ENCODE measurements at places on chromosomes 3 and 15.

- DNase-seq, result no peak
Measured at GRCh38 chr15:41870689-41871081, 23.2 kb downstream of the SPTBN5 start.

- no peak for DNase-seq
Measured at GRCh38 chr15:39468828-39469227, 112.1 kb upstream of the THBS1 start.

GRCh38 chr15:72912121-72912520, 128.6 kb upstream of the ADPGK start:
- no peak for DNase-seq

DNA sequence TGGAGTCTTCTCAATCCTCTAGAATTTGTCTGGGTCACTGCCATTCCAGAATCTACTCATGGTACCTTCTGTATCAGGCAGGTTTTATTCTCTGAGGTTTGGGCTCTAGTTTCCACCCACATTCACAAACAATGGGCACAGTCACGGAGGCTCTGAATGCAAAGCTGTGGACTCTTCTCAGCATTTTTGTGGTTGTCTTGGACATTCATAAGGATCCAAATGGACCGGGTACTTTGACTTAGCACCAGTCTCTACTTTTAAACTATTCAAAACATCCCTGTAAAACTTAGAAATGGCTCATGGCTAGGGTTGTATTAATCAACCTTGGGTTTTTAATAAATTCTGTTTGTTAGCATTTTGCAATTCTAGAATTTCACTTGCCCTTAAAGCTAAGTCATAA, 277.9 kb upstream of the THBS1 start:
- no peak for DNase-seq

DNA sequence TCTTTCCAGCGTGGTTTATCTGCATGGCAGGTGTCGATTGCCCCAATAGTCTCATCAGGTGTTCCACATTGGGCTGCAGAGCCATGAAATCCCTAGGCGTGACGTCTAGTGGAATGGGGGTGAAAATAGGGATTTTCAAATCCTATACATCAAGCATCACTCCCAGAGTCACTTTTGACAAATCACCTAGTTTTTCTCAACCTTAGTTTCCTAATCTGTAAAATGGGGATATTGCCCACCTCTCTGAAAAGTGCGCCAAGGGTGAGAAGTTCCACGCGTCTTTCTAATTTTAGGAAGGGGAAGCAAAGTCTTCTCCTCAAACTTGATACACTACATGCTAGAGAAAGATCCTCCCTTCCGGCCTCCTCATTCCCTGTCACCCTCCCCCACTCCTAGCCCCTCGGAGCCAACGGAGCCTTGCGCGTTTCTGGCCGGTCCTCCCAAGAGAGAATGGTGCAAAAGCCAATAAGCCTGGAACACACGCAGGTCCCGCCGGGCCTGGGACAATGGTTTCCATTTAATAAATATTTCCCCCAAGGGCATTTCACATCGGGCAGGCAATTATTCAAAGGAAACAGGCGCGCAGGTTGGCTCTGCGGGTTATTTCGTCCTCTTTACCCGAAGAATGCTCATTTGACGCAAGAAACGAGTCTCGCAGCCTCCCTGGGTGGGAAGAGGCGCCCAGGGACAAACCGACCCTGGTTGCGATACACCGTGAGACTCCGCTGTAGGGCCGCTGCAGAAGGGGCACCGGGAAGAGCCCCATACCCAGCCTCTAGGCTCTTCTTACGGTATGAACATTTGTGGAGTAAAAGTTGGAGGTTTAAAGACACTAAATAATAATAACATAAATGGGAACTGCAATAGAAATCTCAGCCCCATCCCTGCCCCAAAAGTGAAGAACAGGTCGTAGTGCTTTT, 1.2 kb upstream of the SOX14 start:
- no peak for DNase-seq

- no peak for DNase-seq
Measured at GRCh38 chr3:17307887-17308286, 423.1 kb downstream of the PLCL2 start.

DNA sequence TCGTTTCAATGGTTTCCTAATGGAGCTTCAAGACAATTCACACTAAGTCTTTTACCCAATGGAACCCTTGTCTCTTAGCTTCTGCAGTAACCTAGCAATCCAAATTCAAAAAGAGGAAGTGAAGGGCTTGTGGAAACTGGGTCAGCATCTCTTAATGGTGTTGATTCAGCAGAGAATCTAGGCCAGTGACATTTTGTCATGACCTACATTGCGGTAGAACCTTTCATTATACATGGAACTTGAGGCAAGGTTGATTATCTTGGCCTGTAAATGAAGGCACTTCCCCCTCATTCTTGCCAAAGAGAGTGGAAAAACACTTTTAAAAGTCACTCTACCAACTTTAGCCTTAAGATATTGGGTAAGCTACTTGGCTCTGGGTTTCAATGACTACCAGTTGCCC, 42.8 kb downstream of the C2CD4B start:
- DNase-seq, result no peak

DNA sequence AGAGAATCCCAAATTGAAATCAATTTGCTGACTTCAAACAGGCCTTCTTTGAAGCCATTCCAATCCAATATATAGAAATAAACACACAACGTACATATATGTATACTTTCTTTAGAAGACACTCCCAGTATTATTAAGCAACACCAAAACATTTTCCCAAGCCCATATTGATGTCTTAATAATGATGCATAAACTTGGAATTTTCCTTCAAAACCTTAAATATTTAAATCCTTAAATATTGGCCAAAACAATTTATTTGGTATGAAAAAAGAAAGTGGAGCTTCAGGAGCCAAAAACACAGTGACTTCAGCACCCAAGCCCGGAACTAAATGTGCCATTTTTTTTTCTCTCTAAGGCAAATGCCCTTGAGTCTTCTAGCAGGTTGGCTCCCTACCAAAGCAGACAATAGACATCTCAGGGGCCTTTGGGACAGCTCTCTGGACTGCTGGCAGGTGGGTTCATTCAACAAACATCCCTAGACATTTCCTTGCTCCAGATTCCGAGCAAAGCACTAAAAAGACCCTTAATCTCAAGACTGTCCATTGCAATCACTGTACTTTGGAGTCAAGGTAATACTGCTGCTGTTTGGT, 384.7 kb downstream of the NTRK3 start:
- DNase-seq, result peak; percentile 33

DNA sequence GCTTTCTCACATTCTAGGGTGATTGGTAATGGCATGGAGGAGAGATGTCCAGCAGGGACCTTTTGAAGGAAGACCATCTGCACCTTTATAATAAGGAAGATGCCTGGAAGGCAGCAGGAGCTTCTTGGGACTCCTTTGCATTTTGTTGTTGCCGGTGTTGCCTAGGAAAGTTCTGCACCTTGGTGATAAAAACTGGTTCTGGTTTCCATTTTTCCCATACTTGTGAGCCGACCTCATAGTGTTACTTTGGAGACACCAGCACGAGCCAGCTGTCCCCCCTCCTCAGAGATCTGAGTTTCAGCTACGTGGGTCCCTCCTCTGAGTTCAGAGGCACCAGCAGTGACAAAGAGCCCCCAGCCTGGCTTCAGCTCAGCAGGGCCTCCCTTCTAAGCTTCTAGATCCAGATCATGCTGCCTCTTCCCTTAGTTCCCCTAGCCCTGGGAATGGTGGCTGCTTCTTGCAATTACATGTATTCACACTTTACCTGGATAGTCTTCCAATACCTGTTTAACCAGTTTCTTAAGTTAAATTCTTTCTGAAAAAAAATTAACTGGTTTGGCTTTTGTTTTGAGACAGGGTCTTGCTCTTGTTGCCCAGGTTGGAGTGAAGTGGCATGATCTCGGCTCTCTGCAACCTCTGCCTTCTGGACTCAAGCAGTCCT, 18.0 kb upstream of the FSTL1 start:
- DNase-seq, result no peak

- no peak for DNase-seq
Measured at GRCh38 chr15:68346979-68347378, 69.4 kb downstream of the FEM1B start.

- no peak for DNase-seq
Measured at GRCh38 chr3:94081884-94082283, 19.0 kb downstream of the NSUN3 start.

- no peak for DNase-seq
Measured at GRCh38 chr3:117282566-117282965, 573.0 kb downstream of the TUSC7 start.

DNA sequence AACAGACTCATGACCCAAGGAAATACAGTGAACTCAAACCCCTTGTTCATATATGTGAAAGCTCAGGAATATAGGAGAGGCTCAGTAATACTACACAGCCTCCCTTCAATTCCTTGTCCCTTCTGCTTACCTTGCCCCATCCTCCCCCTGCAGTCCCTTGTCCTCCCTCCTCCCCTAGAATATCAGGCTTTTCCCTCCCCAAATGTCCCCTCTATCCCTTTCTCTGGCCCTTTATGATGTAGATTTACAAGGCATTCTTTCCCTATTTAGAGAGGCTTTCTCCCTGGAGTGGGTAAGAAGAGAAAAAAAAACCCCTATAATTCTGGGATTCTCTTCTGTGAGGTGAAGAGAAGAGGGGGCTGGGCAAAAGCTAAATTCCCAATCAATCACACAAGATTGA, 64.9 kb upstream of the KBTBD8 start:
- DNase-seq, result no peak

DNA sequence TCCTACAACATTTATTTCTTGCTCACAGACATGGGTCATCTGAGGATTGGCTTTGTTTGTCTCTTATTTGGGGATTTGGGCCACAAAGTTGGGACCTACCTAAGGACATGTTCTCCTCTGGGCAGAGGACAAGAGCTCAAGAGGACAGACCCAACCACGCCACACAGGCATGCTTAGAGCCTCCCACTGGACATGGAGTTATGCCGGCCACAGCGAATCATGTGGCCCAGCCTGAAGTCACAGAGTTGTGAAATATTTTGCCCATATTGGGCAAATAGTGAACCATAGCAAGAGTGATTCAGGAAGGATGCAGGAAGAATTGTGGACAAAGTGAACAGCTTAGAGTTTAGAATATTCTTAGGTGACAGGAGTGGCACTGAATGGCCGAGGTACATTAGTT, 9.9 kb downstream of the TRAK1 start:
- peak; percentile 89 for DNase-seq

- DNase-seq, result no peak
Measured at GRCh38 chr3:193790086-193790990, 197.3 kb downstream of the OPA1 start.

DNA sequence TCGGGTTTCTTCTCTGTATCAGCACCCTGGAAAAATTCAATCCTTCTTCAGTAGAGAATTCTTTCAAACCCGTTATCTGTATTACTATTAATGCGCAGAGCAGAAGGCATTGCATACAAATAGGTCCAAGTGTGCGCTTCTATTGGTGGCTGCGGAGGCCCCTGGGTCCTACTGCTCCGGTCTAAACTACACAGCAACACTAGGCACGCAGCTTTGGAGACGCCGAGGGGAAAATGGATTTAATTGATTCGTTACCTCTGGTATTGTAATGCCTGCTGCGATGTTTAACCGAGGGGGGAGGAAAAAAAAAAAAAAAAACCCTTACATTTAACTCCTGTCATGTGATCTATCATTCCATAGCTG, at the start of gene ROBO1:
ROBO1 (minus strand) TSS at position 94 of the 363 bp plus-strand sequence.
- DNase-seq, result no peak

GRCh38 chr15:97012986-97013385, 682.5 kb downstream of the NR2F2 start:
- DNase-seq, result no peak

GRCh38 chr15:85489773-85490493, 109.5 kb downstream of the AKAP13 start:
- DNase-seq, result no peak

DNA sequence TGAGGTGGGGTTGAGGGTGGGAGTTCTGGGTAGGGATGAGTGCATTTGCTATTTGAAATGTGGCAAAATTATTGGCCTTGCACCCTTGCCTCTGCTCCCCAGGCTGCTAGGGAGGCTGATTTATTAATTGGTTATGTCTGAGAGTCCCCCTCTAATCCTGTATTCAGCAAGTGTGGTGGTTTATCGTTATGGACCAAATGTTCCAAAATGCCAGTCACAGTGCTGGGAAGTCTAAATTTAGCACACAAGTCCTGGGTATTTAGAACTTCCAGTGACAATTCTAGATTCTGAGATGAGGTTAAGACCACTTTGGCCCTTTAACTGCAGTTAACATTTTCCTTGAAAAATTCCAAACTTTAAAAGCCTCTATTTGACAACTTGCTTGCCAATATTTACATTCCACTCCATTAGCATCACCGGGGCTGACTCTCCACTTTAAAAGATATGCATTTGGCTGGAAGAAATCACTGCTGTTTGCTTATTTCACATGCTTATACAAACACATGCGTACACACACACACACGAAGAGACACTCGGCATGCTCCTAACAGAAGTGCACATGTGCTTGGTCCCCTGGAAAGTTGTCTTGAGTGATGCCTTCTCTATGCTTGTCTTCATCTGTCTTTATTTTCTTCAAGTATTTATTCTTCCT, 247.7 kb downstream of the IL20RB start:
- DNase-seq, result no peak

DNA sequence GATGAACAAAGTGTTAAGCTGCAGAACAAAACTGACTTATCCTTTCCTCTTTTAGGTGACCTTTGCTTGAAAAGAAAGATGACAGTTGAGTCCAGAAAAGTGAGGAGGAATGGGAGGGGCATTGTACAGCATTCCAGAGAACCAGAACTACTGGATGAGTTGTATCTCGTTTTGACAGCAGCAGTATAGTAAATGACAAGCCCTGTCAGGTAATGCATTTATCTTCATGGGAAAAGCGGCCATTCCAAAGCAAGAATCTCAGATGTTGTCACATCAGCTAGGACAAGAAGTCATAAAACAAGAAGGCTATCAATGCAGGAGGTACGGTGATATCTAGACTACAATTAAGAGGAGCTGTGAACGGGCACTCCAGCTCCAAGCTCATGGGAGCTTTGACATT, 421.5 kb downstream of the MAGI1 start:
- no peak for DNase-seq

- no peak for DNase-seq
Measured at GRCh38 chr3:10774129-10774670, 41.8 kb upstream of the SLC6A11 start.

DNA sequence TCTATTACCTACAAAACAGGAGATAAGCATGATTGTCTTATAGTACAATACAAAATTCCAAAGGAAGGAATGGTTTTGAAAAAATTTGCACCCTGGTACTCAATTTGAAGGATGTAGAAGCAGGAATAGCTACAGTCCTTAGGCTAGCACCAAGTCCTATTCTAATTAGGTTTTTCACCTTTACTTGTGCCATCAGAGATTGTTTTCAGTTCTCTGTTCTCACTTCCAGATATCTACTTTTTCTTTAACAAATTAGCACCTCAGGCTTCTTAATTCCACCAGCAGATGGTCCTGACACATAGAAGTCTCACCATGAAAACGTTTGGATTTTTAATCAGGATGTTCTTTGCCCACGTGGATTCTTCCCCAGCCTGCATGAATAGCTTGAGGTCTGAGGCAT, 43.8 kb downstream of the IL5RA start:
- DNase-seq, result no peak

- no peak for DNase-seq
Measured at GRCh38 chr15:74431645-74432044, 2.1 kb downstream of the SEMA7A start.

All from AG20443 (cell line).